ENCODE measurements at places on chromosomes 12 and 14.

- DNase-seq: no peak
Observed at GRCh38 chr12:7292300-7292699, 11.6 kb upstream of the ACSM4 start.

GRCh38 chr12:11653215-11653753 is 3.8 kb downstream of the ETV6 start:
- peak; percentile 29 for DNase-seq

DNA sequence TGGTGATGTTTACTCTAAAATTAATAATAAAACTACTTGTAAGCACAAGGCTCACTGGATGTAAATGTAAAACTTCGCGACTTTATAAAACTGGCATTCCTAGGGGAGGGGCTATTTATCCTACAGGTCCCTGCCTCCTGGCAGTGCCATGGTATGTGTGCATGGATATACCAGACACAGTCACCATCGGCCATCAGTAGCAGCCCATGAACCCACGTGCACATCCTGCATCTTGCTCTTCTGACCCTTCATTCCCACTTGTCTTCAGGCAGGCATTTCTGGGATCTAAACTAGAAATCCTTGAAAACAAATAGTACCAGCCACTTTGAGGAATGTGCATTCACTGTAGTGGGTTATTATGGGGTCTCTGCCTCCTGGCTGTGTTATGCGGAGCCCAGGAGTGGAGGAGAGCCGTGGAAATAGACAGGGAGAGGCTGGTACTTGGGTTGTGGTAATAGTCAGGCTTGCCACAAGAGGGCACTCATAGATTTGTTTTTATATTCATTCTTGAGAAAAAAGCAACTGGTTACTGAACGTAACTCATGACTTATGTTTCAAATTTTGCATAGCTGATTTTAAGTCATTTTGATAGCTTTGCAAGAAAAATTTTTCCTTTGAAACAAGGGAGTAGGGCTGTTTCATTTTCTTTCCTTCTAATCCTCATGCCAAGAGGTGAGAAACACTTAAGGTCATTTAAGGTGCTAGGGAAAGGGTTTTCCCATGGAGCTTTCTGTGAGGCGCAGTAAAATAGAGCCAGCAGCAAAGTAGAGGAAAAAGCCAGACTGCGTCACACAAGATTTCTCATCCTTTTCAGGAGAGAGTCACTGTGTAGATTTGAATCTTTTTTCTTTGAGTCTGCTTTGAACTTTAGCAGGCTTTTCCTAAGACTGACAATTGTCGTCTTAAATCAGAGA is 17.4 kb upstream of the GALNT16 start:
- peak; percentile 35 for DNase-seq

- no peak for DNase-seq
Observed at GRCh38 chr12:76173756-76174155, 89.3 kb upstream of the NAP1L1 start.

DNA sequence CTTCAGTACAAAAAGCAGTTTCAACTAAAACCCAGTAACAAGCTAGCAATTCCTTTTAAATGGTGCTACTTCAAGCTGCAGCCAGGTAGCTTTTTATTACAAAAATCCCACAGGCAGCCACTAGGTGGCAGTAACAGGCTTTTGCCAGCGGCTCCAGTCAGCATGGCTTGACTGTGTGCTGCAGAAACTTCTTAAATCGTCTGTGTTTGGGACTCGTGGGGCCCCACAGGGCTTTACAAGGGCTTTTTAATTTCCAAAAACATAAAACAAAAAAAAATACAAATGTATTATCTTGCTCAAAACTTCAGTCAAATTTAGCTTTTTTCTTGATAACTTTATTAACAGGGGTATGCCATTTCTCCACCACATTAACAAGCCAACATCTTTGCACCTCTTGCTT is 3.6 kb upstream of the CLEC4E start:
- DNase-seq: peak; percentile 54

DNA sequence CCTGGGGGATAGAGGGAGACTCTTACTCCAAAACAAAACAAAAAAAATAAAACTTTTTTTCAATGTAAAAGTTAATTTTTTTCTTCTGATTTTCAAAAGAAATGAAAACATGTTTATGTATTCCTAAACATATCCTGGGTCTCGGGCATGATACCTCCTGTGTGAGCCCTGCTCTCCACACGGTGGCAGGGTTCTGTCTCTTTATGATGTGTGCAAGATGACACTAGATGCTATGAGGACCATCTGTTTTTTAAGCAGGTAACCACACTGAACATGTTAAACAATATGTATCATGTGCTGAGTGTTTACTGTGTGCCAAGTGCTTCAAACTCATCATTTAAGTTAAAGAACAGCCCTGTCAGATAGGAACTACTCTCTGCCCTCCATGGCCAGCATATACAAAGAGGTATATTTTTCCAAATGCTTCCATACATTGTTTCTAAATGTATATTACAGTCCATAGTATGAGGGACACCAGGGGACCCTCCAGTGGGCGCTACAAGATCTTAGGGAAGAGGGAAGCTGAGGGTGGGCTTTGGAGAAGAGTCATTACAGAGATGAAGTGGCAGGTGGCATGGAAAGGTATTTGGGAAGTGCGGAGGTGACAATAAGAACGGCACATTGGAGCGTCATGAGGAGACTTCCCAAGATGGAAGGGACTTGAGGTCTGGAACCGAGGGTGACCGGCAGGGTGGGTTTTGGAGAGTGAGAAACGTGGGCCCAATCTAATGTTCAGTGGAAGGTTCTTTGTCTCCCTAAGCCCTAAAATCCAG is 28.5 kb downstream of the FOS start:
- DNase-seq: no peak

GRCh38 chr14:33837943-33838683 is 112.8 kb downstream of the EGLN3 start:
- DNase-seq: no peak

DNA sequence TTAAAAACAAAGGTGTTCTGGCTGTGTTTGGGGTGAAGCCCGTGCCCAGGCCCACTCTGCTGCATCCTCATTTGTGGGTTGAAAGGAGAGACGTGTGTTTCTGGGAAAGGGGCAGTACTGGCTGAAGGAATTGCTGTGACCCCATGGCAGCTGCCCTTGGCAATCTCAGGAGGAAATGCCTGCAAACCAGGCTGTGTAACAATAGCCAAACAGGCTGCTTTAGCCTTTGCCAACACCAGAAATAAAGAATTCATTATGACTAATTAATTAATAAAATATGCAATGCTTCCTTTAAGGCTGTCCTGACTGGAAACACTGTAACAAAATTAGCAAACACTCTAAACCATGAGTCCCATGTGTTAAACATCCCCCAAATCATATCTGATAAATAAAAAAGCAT is 53.0 kb upstream of the KRR1 start:
- no peak for DNase-seq

DNA sequence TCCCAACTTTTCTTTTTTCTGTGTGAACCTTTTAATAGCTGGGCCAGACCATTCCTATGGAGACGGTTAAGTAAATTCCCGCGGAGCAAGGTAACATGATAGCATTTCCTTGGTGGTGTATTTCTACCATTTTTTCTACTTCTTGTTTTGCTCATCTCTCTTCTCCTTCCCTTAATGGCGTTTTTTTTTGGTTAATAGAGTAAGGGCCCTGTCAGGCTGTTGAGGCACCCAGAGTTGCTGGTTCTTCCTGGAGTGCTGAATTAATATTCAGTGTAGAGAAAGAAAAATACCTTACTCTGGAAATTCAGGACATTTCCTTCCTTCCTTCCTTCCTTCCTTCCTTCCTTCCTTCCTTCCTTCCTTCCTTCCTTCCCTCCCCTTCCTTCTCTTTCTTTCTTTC is 137.6 kb downstream of the KTN1 start:
- no peak for DNase-seq

DNA sequence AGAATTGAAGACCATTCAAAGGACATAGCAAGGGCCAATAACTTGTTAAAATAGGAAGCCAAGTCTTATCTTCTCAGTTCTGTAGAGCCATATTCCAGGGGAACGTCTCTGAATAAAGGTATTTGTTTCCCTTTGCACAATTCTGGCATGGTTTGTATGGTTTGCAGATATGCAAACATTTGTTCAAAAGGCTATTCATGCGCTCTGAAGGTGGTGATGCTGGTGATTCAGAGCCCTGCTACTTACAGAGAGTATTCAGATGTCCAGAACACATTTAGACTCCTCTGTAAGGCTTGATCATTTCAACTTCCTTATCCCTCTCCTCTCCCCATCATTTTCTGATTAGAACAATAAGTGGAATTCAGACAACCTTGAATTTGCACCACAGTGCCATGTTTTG is 35.9 kb downstream of the SLC4A8 start:
- no peak for DNase-seq

DNA sequence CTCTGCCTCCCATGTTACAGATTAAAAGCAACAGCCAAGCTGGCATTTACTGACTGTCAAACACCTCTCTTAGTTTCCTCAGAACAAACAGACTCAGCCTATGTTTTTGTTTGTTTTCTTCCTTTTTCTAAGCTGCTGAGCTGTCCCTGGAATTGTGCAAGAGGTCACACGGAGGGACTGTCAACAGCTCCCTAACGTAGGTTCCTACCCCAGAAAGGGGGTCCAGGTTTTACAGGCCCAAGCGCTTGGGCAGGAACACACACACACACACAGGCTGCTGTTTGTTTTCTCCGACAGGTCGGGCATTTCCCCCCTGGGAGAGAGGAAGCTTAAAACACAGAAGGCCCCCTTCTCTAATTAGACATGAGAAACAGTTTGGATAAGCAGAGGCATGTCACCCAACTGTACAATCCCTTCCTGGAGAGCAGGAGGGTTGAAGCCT is 739.6 kb upstream of the TBX3 start:
- no peak for DNase-seq

- no peak for DNase-seq
Observed at GRCh38 chr14:83611906-83612390, 1918.0 kb upstream of the FLRT2 start.

DNA sequence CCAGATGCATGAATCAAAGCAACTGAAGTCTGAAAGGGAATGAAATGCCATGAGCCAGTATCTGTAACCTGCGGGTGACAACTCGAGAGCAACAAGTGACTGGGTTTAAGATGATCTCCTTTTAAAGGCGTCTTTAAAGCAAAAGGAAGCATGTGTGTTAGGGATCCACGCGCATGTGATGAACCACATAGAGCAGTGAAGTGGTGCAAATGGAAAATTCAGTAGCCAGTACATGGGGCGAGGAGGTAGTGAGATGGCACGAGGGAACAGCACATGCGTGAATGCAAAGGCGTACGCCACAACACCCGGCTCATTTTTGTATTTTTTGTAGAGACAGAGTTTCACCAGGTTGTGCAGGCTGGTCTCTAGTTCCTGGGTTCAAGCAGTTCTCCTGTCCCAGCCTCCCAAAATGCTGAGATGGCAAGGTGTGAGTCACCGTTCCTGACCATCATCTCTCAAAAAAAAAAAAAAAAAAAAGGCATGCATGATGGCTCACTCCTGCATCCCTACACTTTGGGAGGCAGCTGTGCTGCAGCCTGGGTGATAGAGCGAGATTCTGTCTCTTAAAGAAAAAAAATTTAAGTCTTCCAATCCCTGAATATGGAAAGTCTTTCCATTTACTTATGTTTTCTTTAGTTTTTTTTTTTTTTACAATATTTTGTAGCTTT is 24.6 kb upstream of the BCL7A start:
- DNase-seq: no peak

DNA sequence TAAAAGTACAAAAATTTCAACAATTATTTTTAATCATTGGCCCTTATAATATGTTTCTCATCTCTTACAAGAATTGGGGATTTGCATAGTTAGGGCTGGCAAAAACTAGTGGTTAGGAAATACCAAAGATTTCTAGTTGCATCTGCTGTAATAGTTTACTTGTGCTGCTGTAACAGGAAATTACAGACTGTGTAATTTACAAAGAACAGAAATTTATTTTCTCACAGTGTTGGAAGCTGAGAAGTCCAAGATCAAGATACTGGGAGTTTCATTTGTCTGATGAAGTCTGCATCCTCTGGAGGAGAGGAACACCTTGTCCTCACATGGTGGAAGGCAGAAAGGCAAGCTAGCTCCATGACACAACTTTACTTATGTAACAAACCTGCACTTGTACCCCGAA is 157.0 kb downstream of the FLRT2 start:
- DNase-seq: no peak

DNA sequence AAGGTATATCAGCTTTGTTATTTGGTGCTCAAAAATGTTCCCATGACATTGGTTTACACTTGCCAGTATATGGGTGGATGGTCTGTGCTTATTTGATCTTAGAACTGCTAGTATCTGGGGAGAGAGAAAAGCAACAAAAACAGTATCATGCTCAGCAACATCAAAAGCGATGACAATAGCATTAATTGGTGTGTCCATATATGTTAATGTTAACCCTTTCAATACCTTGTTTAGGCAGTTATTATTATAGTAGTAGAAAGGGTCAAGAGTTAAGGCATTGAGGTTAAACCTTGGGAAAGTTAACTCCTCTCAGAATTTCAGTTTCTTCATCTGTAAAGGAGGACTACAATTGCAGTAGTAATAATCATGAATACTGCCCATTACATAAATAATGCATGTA is 37.4 kb upstream of the SLC38A2 start:
- DNase-seq: no peak

DNA sequence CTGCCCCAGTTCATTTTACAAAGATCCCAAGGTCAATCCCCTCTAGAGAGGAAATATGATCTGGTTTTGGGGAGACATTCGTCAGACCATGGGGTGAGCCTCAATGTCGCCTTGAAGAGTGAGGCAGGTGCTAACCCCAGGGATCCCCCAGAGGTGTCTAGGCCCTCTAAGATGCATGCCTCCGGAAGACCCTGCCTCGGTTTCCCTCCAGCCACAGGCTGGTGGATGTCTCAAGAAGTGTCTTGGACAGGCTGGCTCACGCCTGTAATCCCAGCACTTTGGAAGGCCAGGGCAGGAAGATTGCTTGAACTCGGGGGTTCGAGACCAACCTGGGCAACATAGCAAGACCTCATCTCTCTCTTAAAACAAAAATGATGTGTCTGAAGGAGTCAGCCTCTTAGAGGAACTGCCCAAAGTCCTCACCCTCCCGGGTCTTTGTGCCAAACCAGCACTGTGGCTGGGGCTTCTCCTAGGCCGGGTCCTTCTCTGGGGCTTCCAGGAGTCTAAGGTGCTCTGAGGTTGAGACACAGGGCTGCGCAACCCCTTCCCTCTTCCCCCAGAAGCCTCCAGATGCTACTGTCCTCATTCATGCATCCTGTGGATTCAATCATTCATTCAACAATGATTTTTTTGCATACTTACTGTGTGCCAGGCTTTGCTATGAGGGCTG is 24.7 kb upstream of the BEGAIN start:
- DNase-seq: no peak

DNA sequence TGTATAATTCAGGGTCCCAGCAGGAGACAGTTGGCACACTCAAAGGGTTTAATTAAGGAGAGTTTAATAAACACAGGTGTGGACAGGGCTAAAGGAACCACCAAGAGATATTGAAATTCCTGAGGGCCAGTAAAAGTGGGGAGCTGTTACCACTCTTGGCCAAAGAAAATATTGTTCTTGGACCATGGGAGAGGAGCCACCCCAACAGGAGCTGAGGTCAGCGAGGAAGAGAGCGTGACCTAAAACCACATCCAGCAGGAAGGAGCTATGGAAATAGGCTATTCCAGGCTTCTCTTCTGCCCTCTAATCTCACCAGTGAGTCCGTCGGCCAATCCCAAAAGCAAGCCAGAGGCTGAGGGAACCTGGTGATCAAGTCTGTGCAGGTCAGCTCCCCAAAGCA is 390.8 kb downstream of the MED13L start:
- DNase-seq: no peak

Measured in stimulated activated CD4-positive, alpha-beta T cell treated with anti-CD3 and anti-CD28 coated beads, Interleukin-4, amount 100 ng/mL, for 1 hour (primary cell).